ENCODE measurements at places on chromosomes 13 and 19.
A peak's percentile ranks its signal among the peaks of the same experiment; 100 is the strongest.

- DNase-seq, result no peak
These were observed 13.6 kb upstream of the IFT88 start for GRCh38 chr13:20553311-20553710.

DNA sequence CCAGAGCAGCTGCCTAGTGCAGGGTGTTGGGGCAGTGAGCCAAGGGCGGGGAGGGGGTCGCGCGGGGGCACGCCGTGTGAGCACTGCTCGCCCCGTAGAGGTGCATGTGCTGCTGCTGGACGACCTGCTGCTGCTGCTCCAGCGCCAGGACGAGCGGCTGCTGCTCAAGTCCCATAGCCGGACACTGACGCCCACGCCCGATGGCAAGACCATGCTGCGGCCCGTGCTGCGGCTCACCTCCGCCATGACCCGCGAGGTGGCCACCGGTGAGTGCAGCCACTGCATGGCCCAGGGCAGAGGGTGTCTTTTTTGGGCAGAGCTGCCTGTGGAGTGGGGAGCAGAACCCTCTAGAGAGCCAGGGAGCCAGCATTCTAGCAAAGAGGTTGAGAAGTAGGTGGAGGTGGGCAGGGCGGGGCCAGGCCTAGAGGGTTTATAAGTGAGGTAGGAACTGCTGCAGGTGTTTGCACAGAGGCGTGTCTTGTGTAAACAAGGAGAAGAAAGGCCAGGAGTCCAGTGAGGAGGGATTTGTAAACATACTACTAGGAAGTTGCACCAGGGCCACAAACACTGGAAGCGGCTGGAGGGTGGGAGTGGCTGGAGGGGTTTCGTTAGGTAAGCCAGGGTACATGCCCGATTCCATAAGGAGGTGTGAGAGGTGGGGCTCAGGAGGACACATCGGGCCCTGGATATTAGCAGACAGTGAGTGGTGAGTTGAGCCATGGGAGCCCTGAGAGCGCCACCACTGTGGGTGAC, 21.3 kb downstream of the ARHGEF1 start:
- DNase-seq, result no peak

- DNase-seq, result peak; percentile 34
These were observed 22.3 kb downstream of the NLRP11 start for GRCh38 chr19:55809381-55810058.

DNA sequence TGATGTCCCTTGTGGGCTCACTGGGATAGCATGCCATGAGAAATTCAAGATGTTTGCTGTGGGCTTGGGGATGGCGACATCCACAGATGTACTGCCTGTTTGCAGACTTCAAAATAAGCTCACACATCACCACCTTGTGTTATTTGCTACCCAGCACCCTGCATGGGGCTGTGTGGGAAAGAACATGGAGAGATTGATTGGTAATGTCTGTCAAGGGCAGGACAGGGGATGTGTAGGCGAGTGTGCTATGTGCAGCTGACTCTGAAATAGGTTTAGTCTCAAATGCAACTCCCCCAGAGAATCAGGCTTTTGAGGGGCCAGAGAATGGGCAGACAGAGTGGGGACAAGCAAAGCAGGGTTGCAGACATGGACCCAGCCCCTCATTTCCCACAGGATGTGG, 24.7 kb downstream of the PNPLA6 start:
- DNase-seq, result no peak

DNA sequence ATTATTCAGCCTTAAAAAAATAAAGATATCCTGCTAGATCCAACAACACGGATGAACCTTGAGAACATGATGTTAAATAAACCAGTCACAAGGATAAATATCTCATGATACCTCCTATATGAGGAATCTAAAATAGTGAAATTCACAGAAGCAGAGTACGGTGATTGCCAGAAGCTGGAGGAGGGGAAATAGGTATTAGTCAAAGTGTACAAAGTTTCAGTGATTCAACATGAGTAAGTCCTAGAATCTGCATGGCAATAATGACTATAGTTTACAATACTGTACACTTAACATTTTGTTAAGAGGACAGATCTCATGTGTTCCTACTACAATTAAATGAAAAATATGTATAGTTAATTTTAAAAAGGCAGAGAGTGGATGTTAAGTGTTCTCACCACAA, 206.6 kb upstream of the SLC10A2 start:
- no peak for DNase-seq

- no peak for DNase-seq
These were observed 14.4 kb upstream of the CEBPA start for GRCh38 chr19:33316541-33317264.

DNA sequence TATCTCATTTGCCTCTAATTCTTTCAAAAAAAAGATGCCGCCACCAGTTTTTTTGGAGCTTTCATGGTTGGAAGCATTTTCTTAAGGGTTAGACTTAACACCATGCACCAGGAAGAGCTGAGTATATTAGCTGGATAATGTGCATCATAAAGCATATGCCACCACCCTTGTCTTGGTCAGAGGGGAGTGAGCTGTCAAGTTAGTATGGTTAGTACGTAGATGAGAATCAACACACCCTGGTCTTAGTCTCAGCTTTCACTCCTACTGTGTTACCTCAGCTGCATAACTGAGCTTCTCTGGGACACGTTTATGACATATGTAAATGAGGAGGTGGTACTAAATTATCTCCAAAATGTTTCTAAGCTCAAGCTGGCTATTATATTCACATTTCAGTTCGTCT, 415.6 kb downstream of the DCT start:
- no peak for DNase-seq

DNA sequence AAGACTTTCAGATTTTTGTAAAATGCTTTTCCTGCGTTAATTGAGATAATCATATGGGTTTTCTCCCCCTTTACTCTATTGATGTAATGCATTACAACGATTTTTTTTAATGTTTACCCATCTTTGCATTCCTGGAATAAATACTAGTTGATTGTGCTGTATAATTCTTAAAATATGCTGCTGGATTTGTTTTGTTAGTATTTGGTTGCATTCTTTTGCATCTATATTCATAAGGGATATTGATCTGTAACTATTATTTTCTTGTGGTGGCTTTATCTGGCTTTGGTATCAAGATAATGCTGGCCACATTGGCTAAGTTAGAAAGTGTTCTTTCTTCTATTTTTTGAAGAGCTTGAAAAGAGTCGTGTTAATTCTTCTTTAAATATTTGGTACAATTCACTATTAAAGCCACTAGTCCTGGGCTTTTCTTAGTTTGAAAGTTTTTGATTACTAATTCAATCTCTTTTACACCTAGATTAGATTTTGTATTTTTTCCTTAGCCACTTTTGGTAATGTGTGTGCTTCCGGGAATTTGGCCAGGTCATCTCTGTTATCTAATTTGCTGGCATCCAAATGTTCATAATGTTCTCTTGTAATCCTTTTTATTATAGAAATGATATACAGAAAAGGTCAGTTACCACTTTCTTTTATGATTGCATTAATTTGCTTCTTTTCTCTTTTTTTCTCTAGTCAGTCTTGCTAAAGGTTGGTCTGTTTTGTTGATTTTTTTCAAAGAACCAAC, 29.8 kb downstream of the KL start:
- DNase-seq, result no peak

DNA sequence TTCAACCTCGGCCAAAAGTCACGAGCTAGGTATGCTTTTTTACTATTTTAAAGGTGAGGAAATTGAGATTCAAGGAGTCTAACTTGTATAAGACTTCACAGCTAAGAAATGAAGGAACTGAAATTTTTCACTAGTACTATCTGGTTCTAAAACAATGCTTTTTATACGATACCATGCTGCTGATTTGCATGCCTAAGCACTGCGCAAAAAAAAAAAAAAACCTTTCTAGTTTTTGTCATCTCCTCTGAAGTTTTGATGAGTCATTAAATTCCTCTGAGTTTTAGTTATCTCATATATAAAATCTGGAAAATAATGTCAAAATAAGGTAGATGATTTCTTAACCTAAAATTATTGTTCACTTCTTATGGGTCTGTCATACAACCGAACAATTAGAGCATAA, 28.0 kb upstream of the UFM1 start:
- no peak for DNase-seq

- no peak for DNase-seq
These were observed 21.2 kb downstream of the RCN3 start for GRCh38 chr19:49549045-49549444.

DNA sequence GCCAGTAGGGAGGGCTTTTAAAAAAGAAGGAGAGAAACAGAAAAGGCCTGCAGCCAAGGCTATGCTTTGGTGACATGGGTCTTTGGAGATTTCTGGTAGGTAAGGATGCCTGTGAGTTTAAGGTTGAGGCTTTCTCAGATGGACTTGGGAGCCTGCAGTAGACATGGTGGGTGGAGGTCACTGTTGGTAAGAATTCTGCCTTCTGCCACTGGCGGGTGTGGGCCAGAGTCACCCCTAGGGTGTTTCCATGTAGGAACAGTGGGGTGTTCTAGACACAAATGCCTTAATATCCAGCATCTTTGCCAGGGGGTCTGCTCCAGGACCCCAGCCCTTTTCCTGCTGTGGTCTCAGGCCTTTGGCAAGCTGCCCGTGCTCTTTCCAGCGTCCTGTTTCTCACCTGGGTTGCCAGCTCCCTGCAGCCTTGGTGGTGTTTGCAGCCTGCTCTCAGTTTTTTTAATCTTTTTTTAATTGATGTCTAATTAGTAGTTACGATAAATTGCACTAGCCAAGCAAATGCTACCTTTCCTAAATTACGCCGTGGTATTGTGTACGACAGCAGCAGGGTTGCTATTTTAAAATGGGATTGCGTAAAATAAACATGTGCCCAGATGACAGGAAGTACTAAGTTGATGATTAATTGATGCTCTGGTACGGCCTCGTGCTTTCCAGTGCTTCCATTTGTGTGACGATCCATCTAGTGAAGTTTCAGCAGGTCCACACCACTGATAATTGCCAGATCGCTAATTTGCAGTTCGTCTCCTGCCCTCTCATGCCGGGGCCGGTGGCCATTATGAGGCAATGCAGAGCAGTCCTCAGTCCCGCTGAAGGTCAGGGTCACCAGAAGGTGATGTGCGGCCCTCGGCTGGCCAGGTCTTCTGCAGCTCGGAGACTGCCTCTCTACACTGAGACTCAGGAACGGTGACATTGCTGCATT, 35.3 kb upstream of the NPAS1 start:
- no peak for DNase-seq

- peak; percentile 52 for DNase-seq
These were observed at the start of gene LACC1 for GRCh38 chr13:43879755-43880181. Gene LACC1, plus strand, starts transcription at chr13:43879904. Its CDS starts 1,082 bp downstream, at chr13:43880986.

GRCh38 chr13:19967621-19968020, 9.1 kb downstream of the ZMYM2 start:
- no peak for DNase-seq

DNA sequence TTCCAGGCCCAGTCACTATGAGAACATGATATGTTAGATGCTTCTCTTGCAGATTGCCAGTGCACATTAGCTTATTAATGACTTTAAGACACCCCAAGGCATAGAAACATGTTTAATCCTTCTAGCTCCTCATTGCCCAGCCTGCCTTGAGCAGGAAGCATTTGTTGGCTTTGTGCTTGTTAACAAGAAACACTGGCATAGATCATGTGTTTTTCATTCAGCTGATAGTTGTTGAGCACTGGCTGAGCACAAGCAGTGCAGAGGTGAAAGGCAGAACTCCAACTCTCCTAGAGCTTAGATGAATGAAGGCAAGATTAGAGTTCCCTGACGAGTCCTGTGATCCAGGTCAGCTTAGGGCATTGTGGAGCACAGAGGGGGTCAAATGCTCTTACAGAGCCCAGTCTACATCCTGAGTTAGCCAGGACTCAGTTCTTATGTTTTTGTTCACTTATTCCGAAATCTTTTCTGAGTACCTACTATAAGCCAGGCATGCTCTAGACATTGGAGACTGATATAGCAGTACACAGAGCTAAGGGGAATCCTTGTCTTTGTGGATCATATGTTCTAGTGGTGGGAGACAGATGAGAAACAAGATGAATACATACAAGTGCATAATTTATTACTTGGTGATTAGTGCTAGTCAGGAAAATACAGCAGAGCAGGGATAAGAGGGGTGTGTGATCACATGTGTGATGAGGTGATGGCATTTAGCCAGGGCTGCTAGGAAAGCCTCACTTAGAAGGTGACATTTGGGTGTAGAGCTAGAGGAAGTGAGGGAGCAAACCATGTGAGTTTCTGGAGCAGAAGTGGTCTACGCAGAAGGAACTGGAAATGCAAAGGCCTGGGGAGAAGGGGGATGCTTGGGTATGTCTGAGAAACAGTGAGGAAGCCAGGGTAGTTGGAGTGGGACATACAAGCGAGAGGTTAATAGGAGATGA, 101.2 kb downstream of the WASF3 start:
- DNase-seq, result no peak

- no peak for DNase-seq
These were observed 75.4 kb downstream of the PDS5B start for GRCh38 chr13:32661685-32662084.

GRCh38 chr13:44415815-44416214, 42.2 kb downstream of the SERP2 start:
- no peak for DNase-seq

GRCh38 chr13:95678967-95679366, 2.0 kb downstream of the DNAJC3 start:
- DNase-seq, result no peak

GRCh38 chr13:62431852-62432251, 1016.2 kb upstream of the PCDH20 start:
- DNase-seq, result no peak

- DNase-seq, result no peak
These were observed 58.0 kb downstream of the ERCC5 start for GRCh38 chr13:102903659-102904407.

- DNase-seq, result no peak
These were observed 16.0 kb downstream of the ZNF44 start for GRCh38 chr19:12278713-12279112.

GRCh38 chr13:32117701-32118100, 86.1 kb downstream of the FRY start:
- DNase-seq, result peak; percentile 7

- no peak for DNase-seq
These were observed 76.6 kb downstream of the TSHZ3 start for GRCh38 chr19:31272583-31273106.

- no peak for DNase-seq
These were observed 6.5 kb upstream of the LTBP4 start for GRCh38 chr19:40594657-40595091.

DNA sequence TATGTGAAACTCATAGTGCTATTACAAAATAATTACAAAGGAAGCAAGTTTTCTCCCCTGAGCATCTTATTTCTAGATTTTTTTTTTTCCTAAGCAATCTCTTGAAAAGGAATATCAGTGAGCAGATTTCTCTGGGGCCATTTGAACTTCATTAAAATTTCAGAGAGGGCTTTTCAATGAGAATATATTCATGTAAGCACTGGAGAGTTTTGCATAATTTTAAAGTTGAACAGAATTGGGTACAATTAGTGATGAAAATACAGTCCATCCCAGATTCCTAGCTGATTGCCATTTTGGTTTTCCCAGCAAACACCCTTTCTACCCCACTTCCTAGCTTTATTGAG, 66.8 kb upstream of the RNF113B start:
- no peak for DNase-seq

GRCh38 chr19:48403606-48404005, 10.1 kb downstream of the GRIN2D start:
- DNase-seq, result peak; percentile 75

All from CD4-positive, alpha-beta T cell treated with Interferon alpha-2 for 1 hour (primary cell).